Gastrocnemius medialis (tissue), 4 donors: ENCODE measurements at places on chromosomes 2 and 18.

DNA sequence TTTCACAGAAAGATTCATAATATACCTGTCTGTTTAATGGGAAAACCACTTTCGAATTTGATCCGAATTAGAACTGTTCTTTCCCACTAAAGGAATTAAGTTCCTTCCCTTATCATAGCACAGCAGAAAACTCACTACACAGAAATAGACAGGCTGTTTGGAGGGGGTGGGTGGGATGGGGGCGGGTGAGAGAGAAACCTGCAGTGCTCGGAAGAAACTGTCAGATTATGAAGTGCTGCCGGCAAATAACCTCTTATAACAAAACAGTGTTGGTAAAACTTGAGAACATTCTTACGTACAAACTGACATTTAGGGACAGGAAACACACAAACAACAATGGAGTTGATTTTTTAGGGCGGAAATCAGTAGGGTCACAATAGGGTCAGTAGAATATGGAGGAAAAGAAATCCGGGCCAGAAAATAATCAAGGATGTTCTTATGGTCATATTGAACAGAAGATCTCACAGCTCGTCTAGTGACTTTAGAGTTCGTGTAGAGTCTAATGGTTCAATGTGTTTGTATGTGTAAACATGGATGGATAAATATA, 756.0 kb upstream of the LRATD1 start:
- DNase-seq, result no peak

DNA sequence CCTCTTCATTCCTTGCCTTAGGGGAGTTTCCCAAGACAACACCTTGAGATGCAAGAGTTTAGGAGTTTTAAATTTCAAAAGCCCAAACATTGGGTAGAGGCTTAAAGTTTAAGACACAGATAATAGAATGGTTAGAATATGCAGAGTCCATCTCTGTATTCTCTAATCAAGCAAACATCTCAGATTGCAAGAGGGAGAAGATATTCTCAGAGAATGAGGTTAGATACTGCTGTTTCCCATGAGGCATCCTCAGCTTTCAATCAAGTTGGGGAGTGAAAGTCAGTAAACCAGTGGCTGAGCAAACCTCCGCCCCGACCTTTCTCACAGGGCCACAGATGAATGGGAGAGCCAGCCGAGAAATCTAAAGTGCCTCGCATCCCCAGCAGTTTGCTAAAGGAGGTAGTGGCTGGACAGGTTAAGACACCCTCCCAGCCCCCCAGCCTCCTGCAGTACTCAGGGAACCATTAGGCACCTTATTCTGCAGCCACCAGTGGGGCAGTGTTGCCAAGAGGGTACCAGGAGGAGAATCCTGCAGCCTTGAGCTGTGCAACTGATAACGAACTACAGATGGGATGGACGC, 30.0 kb downstream of the FBXO36 start:
- DNase-seq, result no peak

DNA sequence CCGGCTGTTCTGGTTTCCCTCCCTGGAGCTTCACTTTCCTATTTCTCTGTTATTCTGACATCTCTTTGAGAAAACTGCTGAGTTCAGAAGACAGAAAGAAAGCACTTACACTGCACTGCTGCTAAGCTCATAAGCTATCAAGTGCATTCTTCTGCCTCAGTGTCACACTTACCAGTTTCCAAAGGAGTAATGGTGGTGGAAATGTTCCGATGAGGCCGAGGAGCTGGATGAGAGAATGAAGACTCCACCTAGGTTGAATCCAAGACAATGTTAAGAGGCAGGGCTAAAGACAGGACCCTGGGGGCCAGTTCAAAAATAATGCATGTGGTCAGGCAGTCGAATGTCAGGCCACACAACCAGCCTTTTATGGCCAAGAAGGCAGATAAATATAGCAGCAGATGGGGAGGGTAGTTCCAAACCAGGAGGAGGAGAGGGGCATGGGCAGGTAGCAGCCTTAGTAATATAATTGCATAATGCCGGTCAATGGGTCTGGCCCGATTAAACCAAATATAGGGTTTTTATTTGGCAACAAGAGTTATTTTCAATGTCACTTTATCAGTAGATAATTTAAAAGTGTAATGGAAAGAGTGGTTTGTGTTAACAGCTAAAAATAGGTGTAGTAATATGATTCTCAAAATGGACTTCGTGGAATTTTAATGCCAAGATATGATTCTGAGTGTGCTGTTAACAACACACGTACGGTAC, at the start of gene MYOM1:
MYOM1 (minus strand) TSS at position 338 of the 705 bp plus-strand sequence. CDS start 4,745 bp downstream, outside the sequence.
- peak; percentile 35 for DNase-seq

GRCh38 chr2:63710732-63711131, 122.0 kb downstream of the MDH1 start:
- DNase-seq, result no peak
